Activated CD8-positive, alpha-beta memory T cell treated with anti-CD3 and anti-CD28 coated beads for 1 hour (primary cell): ENCODE measurements at places on chromosomes 2 and 18.

DNA sequence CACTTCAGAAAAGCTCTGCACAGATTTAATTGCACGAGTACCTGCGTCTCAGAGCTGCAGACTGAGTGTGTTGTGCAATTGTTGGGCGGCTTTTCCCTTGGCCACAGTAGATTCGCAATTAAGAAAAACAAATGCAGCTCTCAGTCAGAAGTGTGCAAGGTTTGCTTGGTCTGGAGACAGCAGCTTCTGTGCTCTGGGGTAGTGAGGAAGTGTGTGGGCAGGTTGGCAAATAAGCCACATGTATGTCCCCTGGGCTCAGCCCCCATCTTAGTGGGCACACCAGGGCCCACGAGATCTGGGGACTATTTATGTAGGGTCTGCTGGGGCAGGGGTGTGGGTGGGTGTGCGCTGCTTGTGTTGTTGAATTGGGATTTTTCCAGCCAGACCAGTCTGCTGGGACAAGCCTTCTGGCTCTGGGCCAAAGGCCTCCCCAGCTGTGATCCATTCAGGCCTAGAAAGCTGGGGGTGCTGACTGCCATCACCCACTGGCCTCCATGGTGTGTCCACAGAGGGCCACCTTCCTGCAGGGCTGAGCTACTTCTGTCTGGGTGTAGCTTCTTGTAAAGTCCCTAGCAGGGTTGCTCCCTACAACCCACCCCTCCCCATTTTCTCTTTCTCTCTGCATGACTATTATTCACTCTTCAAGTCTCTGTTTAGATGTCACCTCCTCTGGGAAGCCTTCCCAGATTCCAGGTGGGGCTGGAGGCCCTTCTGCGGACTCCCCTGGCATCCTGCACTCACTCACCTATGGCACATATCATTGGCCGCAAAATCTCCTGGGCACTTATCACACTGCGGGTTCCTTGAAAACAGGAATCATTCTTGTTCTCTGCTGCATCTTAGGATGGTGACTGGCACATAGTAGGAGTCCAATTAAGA, 67.8 kb downstream of the ODC1 start:
- no peak for DNase-seq

GRCh38 chr2:47232738-47233415, 77.8 kb upstream of the STPG4 start:
- DNase-seq: no peak

GRCh38 chr2:130390460-130391057, 34.7 kb downstream of the PTPN18 start:
- no peak for DNase-seq

DNA sequence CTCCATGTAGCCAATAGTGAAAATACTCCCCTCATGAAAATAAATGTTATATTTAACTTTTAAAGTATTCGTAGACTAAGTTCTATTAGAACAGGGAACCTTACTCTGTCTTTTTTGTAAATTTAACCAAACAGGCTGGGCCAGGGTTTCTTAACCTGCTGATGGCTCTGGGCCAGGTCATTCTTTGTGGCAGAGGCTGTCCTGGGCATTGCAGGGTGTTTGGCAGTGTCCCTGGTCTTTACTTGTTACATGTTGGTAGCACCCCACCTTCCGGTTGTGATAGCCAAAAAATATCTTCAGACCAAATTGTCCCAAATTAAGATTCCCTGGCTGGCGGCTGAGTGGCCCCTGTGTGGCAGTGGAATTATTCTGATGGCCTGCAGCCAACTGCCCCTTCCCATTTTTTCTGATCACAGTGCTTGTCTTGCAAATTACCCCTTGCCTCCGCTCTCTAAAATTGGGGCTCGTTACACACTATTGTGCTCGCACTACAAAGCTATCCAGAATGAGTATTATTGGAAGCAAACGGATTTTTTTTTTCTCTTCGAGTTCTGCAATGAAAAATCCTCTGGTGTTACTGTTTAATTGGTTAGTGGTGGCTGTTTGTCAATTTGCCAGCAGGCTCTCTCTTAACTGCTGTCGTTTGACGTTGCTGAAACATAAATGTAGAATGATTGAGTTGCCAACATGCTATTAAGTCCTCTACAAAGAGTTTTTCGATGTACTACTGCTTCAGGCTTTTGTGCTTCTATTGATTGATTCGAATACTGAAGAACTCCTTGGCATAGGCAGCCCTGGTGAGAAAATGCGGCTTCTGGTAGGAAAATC, 216.9 kb downstream of the SH3RF3 start:
- no peak for DNase-seq

DNA sequence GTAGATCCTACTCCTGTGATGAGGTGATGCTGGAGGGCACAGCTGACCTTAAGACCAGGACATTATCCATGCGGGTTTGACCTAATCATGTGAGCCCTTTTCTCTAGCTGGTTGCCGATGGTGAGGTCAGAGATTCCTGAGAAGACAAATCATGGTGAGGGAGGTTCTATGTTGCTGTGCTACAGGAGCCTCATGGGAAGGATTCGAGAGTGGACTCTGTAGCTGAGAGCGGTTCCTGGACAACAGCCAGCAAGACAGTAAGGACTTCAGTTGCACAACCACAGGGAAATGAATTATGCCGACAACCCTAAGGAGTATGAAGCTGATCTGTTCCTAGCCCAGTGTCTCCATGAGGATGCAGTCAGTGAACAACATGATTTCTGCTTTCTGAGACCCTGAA, 80.4 kb downstream of the EPB41L3 start:
- no peak for DNase-seq

- no peak for DNase-seq
These were observed 25.7 kb downstream of the MDH1 start for GRCh38 chr2:63614448-63614968.

- no peak for DNase-seq
These were observed 44.5 kb downstream of the EML6 start for GRCh38 chr2:54767921-54768320.

DNA sequence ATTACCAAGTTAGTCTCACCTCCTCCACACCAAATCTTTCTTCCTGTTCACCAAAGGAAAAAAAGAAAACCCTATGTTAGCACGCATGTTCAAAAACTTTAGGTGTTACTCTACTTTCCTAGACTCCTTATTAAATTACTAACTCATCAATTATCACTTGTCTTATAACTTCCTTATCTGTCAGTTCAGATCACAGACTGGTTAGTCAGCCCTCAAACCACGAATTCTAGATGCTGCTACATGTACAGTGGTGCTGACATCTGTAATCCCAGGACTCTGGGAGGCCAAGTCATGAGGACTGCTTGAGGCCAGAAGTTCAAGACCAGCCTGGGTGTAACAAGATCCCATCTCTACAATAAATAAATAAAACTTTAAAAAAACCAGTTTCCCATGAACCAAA, 3.5 kb downstream of the YWHAQ start:
- no peak for DNase-seq

GRCh38 chr2:196101325-196101991, 32.8 kb upstream of the DNAH7 start:
- no peak for DNase-seq

DNA sequence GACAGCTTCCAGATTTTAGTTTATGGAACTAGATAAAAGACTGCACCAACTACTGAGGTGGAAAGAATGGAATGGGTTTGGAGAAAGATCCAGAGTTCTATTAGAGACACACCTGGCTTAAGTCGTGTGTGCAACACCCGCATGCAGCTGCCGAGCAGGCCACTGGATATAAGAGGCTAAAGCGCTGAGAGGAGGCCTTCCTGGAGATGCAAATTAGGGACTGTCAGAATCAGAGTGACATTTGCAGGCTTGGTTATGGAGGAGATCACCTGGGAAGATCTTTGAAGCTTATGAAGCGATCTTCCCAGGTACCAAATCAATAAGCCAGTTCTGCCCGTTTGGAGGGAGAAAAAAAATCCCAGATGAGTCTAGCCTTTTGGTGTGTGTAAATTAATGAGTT, 30.4 kb upstream of the KLHL29 start:
- no peak for DNase-seq

DNA sequence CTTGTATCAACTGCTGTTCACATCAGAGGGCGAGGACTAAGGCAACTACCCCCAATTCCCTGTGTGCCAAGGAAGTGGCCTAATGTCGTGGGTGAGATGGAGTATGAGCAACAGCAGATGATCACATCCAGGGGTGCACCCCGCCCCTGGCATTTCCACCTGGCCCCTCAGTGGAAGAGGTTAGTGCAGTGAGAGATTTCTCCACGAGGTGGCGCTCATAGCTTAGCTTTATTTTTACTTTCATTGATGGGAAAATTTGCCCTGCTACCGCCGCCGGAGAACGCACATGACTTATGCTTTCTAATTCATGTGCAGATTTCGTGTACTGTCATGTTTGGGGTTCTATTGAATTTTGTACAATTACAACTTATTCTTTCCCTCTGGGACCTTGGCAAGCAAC, 470.6 kb upstream of the MEX3C start:
- no peak for DNase-seq

GRCh38 chr2:108895188-108895587, 93.8 kb downstream of the EDAR start:
- DNase-seq: no peak

GRCh38 chr18:58167073-58167472, 123.0 kb downstream of the NEDD4L start:
- no peak for DNase-seq

DNA sequence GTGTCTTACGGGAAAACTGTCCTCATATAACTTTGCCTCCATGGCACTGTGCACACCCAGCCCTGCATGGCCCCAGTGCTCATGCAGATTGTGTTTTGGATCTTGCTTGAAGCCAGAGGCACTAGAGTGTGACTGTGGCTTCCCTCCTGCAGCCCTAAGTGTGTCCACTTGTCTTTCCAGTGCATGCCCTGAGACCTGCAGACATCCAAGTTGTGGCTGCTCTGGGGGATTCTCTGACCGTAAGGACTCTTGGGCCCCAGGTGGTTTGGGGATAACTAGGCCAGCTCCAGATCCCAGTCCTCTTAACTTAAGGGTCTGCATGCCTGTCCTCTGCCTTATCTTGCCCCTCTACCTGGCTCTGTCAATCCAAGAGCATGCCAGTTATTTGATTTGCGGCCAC, 96.6 kb downstream of the PLB1 start:
- DNase-seq: no peak

- DNase-seq: no peak
These were observed 102.8 kb upstream of the TMEM18 start for GRCh38 chr2:780002-780401.

DNA sequence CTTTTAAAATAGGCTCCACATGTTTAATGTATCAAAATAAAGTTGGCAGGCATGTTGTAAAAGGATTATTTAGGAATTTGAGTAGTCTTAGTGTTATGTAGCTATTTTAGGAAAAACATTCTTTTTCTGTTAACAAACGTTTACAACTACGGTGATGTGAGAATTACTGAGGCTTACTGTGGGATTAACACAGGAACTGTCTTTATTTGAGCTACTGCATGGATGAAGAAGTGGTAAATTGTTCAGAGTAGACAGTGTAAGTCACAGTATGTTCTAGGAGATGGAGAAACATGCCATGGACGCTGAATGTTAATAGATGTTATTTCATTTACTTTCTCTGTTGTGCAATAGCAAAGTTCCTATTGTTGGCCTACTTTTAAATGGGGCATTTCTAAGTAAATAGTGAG, 1.6 kb downstream of the PPM1B start:
- DNase-seq: no peak

DNA sequence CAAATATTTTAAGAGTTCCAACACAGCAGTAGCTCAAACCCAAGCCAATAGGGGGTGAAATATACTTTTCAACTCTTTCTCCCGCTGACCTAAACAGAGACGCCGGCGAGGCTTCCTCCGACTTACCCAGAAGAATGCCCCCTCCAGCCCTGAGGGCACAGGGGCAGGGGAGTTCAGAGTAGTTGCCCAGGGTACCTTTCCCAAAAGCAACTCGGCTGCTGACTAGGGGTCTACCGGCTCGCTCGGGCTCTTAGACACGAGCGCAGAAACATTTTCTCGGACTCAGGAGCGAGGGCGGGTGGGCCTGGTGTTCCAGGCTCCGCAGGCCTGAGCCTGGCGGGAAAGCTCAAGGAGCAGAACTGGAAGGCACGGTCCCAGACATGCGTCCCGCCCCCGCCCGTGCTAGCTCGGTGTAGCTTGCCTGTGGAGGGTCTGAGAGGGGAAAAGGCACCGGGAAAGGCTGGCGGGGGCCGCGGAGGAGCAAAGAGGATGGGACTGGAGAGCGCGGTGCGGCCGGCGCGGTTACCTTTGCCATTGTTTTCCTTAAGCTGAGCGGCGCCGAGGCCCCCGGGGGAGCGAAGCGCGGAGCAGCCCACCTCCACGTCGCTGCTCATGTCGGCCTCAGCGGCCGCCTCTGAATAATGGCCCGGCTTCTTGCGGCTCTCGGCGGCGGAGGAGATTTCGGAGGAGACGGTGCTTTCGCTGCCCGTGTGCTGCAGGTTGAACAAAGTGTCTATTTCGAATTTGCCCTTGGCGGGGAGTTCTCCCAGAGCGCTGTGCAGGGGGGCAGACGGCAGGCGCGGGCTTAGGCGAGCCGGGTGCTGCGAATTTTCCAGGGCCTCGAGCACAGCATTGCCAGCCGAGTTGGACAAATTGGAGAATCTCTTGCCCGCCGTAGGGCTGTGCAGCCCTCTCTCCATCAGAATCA, 674 bp downstream of the EVX2 start:
- DNase-seq: no peak

GRCh38 chr2:173252581-173252980, 102.1 kb upstream of the CDCA7 start:
- no peak for DNase-seq

DNA sequence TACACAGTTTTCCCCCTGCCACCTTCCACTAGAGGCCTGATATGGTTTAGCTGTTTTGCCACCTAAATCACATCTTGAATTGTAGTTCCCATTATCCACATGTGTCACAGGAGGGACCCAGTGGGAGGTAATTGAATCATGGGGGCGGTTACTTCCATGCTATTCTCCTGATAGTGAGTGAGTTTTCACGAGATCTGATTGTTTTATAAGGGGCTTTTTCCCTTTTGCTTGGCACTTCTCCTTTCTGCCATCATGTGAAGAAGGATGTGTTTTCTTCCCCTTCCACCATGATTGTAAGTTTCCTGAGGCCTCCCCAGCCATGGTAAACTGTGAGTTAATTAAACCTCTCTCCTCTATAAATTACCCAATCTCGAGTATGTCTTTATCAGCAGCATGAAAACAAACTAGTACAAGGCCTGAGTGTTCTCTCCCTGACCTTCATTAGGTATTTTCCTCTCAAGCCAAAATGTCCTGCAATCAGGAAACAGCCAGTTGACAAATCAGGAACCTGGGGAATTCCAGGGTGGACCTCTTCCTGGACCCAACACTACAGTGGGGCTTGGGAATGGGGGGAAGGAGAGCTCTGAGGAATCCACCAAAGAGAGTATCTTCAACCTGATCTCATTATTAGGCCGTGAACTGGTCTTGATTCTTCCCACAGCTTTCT, 129.9 kb downstream of the TXNL1 start:
- DNase-seq: no peak

GRCh38 chr2:159904959-159905305, 106.9 kb upstream of the CD302 start:
- no peak for DNase-seq

DNA sequence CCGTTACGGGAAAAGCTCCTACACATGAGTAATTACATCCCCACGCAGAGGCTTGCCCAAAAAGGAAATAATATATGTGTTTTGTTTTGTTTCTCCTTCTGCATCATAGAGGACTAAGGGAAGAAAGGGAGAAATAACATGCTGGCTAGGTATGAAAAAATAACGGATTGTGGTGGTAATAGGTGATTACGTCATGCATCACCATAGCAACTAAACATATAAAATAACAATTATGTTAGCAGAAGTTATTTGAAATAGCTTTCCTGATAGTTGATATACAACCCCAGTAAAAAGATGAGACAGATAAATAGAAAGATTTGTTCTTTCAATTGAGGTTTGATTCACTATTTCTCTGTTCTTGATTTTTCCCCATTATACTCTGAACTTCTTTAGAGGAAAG, 518.0 kb downstream of the ZNF516 start:
- no peak for DNase-seq
